ENCODE measurements at places on chromosomes 13 and 19.

DNA sequence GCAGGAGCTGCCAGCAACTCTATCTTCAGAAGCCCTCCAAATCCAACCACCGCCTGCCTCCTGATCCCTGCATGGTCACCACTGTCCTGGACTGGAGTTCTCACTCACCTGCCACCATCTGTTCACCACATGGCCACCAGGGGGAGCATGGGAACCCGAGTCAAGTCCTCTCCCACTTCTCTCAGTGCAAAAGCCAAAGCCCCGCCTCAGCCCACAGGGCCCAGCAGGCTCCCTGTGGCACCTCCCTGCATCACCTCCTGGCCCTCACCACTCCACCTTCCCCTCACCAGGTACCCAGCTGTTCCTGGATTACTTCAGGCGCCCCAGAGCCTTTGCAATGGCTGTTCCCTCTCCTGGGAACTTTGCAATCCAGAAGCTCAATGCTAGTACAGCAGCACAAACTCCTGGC lies 5.3 kb downstream of the DHPS start:
- peak; percentile 80 for DNase-seq

DNA sequence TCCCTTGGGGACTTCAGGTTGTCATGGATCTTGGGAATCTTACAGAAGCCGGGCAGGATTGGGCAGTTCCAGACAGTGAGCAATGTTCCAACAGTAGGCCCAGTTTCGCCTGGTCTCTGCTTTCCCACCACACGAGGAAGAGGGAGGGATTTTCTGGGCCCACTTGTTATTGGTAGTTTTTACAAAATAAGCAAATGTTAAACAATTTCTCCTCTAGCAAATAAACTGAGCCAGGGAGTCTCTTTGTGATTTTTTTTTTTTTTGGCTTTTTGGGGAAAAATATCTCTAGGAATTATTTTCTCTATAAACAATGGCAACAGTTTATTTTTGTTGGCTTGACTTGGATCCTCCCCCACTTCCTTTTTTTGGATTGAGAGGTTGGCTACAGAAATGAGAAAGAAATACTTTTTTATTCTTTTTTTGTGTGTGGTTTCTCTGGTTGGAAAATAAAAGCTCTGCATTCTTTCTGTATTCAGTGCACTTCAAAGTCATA lies 89.3 kb downstream of the TM9SF2 start:
- DNase-seq = no peak

DNA sequence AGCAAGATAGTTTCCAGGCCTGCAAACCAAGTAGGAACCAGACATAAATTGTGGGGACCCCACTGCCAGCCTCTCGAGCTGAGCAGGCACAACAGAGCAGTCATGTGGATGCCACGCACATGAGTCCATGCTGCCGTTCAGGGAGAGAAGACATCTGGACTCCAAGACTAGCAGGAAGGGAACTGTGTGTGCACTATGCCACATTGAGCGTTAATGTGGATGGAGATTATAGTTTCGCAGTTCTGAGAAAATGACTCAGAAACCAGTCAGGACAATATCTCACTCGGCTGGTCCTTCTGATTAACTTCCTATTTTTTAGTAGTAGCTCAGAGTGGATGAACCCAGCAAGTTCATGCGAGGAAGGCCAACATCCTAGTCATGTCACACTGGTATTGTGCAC lies 124.9 kb downstream of the CRYL1 start:
- DNase-seq = no peak

DNA sequence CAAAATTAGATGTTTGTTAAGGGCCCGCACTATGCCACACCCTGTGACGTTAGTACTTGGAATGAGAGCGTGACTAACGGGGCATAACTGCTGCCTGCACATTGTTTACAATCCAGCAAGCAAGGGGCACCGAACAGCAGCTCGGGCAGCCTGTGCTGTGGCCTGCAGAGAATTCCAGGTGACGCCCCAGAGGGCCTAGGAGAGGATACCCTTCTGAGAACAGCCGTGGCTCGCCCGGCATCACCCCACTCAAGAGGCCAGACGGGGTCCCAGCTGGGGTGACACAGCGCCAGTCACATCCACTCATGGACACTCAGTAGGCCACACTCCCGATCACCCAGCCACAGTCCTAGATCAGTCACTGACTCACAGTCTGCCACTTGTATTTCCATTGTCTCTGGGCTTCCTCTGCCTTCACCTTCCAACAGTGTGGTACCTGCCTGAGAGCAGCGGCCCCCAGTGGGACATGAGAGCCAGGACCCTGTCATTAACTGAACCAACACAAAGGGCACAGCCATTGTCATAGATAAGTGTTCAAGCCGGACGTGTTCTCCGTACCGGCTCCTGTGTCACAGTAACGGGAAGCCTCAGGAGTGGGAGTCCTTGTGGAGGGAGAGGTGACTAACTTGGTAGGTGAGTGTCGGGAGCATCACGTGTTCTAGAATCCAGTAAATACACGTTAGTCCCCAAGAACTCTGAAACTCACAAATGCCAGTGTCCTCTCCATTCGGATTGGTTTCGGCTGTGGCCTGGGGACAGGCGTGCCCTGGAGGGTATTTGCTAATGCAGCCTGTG lies 7.5 kb downstream of the ZNF331 start:
- DNase-seq = no peak

- DNase-seq = peak; percentile 62
Observed at GRCh38 chr13:30464496-30465342, 1.0 kb downstream of the HMGB1 start.
